ENCODE measurements at places on chromosomes 12 and 14.

DNA sequence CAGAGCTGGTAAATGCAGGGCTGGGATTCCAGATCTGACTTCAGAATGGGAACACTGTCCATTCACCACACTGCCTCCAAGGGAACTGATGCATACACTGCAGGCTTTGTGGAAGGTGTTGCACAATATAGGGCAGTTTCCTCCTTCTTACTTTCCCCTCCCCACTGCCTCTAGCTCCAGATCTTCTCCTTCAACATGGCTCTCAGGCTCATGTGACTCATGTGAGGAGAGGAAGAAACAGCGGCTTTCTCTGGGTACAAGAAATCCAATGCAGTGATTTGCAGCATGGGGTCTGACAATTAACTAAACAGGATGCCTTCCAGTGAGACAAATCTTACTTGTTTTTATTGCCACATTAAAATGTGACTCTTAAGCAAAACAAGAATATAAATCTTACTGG, 447.6 kb upstream of the CCDC196 start:
- ATAC-seq = peak; percentile 90

GRCh38 chr14:101726295-101726953, 35.1 kb upstream of the PPP2R5C start:
- no peak for ATAC-seq

GRCh38 chr12:84058136-84058535, 854.5 kb downstream of the SLC6A15 start:
- no peak for ATAC-seq

- no peak for ATAC-seq
Measured at GRCh38 chr14:76473481-76474263, 97.7 kb downstream of the ESRRB start.

- ATAC-seq = no peak
Measured at GRCh38 chr12:53523131-53523530, 15.8 kb upstream of the NPFF start.

DNA sequence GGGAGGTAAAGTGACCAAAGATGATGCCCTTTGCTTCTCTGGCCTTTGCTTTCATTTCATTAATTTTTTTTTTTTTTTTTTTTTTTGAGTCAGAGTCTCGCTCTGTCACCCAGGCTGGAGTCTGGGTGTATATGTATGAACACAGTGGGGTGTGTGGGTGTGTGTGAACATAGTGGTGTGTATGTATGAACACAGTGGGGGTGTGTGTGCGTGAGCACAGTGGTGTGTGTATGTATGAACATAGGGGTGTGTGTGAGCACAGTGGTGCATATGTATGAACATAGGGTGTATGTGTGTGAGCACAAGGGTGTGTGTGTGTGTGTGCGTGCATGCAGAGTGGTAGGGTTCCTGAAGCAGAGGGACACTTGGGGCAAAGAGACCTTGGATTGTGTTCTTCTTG, 9.6 kb downstream of the KLC1 start:
- no peak for ATAC-seq

DNA sequence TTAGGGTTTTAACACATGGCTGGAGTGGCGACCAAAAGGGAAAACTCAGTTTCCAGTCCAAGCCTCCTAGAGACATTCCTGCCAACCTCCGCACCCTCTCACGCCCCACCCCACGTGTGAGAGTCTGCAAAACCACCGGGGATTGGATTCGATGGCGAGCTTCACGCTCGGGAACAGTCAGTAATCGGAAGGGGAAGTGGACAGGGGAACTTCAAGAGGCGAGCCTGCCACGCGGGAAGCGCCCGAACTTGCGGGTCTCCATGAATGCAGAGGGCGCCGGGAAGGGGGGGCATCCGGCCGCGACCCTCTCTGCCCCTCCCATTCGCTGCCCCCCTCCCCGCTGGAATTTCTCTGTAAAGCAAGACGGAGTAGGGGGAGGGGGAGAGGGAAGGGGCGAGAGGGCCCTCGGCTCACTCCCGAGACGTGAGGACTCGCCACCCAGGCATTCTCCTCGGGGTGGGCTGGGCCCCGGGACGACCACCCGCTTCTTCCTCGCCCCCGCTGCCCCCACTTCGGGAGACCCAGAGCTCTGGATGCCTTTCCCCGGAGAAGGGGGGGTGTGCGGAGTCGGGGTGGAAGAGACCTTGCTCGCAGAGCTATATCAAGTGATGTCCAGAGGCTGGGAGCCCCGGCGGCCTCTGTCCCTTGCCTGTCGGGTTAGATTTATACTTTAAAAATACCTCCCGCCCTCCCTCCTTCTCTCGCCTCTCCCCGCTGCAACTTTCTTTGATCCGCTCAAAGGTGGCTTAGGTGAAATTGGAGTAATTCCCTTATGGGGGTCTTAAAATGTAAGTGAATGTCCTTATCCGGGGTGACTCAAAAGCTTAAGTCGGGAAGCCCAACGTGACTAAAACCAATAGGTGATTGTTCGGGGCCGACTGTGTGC, 2.5 kb upstream of the CCND2 start:
- peak; percentile 17 for ATAC-seq

- no peak for ATAC-seq
Measured at GRCh38 chr12:6759741-6760140, 6.4 kb upstream of the PTMS start.

GRCh38 chr12:24185782-24186181, 236.3 kb upstream of the SOX5 start:
- no peak for ATAC-seq

DNA sequence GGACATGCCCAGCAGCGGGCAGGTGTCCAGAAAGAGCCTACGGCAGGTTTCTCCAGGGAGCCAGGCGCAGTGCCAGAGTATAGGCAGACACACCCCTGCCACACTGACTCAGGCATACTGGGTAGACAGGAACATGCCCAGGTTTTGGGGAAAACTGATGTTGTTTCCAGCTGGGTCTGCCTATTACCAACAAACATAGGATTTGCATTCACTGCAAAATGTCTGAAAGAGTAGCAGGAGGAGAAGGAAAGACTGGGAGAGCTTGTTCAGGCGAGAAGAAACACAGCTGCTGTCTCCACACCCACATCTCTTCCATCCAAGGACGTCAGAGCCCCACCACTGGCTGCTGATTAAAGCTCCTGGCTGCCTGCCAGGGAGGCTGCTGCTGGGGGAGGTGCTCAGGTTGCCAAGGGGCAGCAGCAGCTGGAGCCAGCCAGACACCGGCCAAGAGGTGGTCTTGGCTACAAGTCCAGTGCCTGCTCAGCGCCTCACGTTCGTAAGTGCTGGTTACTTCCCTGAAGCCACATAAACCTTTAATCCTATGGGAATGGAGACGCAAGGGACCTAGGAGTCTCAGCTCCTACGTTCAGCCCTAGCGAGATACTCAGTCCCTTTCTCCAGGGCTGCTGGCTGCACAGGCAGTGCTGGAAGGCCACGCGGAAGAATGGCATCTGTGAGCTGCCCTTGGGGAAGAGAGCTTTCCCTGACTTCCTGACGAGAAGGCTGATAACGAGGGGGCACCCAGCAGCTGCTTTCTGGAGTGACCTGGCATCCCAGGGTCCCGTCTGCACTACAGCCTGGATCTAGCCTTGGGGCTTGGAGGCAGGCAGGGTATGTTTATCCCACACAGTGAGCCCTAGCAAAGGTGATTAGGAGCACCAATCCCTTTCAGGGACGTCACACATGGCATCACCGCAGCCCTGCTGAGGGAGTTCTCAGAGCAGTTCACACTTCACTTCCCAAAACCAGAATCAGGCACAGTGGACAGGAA, 58.1 kb downstream of the PLEKHG3 start:
- peak; percentile 56 for ATAC-seq

- peak; percentile 36 for ATAC-seq
Measured at GRCh38 chr14:60722357-60723115, 1.6 kb downstream of the SIX4 start.

GRCh38 chr12:3292677-3293412, 198.2 kb upstream of the PRMT8 start:
- ATAC-seq = no peak

DNA sequence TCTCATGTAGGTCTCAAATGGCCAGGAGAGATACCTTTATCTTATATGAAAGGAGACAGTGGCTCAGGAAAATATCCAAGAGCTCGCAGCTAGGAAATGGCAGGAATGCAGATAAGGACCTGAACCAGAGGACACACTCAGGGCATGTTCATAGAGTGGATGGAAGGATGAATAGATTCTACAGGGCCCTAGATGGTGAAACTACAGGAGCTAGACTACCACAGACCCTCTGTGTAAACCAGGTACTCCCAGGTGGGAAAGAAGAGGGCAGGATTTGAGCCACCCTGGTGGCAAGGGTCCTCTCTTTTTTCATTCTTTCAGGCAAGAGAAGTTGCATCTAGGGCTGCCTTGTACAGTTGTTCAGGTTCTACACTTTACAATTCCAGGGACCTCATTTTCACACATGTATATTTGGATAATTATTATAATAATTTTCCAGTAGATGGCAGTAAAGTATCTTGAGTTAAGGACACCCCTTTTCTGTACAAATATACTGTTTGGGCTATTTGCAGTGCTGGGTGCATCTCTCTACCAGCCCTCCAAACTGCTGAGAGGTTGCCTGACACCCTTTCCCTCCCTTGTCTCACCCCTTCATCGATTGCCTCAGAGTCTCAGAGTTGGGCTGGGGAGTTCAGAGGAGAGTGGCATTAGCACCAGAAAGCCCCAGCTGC, 10.5 kb upstream of the ZDHHC22 start:
- peak; percentile 71 for ATAC-seq

- no peak for ATAC-seq
Measured at GRCh38 chr14:99831903-99832685, 38.9 kb downstream of the EML1 start.

DNA sequence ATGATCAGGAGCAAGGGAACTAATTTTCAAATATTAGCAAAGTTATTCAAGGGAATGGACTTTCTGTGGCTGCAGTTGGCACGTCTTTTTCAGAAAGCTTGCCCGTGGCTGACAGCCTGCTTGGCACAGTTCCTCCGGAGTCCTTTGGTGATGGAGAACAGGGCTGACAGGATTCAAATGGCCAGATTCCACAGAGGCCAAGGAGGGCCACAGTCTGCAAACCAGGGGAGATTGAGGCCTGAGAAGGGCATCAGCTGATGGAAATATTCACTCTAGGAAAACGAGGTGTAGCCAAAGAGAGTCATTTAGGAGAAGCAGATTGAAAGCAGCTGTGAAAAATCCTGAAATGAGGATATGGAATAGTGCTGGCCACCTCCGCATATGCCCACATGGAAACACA, 178.3 kb downstream of the EMP1 start:
- ATAC-seq = no peak

- ATAC-seq = peak; percentile 91
Measured at GRCh38 chr14:97978341-97978740, 1181.2 kb downstream of the VRK1 start.

DNA sequence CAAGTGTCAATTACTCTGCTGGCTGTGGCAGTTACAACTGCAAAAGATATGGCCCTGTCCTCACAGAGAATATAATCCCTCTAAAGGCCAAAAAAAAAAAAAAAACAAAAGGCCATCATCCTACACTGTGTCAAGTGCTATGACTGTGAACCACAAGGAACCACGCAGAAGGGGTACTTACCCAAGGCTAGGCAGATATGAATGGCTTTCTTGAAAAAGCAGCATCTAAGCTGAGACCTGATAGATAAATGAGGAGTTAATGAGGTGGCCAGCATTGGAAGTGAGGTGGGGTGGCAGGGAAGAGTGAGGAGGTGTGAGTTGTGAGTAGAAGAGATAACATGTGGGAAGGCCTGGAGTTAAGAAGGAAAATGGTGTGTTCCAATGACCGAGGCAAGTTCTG, 16.4 kb upstream of the IL22 start:
- no peak for ATAC-seq

GRCh38 chr14:97960436-97960835, 1163.3 kb downstream of the VRK1 start:
- no peak for ATAC-seq

GRCh38 chr14:93008381-93008780, 85.4 kb downstream of the CHGA start:
- ATAC-seq = no peak

DNA sequence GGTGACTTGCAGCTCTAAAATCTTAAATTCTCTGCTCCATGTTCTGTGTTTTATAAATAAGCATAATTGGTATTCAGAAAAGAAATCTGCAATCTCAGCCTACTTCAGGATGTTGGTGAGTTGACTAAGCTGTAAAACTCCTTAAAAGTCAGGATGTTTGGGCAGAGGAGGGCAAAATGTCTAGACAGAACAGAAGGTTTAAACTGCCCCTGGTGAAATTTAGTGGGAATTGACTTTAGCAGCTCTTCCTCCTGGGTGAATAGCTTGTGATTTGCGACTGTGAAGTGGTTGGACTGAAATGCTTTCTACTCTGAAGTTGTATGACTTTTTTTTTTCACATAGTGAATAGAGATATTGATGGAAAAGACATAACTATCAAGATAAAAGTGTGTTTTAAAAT, 85.8 kb downstream of the CAND1 start:
- no peak for ATAC-seq

- no peak for ATAC-seq
Measured at GRCh38 chr12:91505006-91505405, 322.4 kb upstream of the DCN start.

- no peak for ATAC-seq
Measured at GRCh38 chr12:92047393-92047826, 98.2 kb downstream of the BTG1 start.

DNA sequence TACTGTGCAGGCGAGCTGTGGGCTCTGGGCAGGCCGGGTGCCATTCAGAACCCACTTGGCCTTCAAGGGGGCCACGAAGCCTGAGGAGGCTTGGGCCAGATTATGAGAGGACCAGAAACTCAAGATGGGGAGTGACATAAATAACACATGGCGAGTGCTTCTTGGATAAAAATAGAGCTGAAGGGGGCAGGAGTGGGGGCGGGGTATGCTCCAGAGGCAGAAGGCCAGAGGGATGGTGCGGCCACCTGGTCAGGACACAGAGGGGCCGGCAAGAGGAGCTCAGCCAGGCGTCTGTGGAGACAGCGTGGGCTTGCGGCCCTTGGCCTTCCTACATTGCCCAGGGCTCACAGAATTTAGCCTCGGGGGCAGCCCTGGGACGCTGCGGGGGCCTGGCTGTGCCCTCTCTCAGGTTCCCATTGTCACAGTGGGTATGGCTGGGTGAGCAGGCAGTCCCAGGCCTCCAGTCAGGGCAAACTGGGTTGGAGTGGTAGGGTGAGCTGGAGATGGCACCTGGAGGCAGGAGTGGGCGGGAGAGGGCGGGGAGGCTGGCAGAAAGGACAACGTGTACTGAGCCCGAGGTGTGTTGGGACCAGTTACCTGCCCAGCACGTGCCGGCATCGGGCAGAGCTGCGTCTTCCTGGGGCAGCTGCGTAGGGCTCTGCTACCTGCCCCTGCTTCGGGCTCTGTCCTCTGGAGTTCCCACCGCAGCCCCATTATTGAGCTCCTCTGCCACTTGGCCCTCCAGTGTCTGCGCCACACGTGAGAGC, 7.4 kb upstream of the SLC25A29 start:
- ATAC-seq = peak; percentile 67

GRCh38 chr14:53968726-53969125, 12.1 kb upstream of the BMP4 start:
- ATAC-seq = no peak
